ENCODE measurements at places on chromosomes 5 and 9.

GRCh38 chr5:173659423-173659822, 43.0 kb upstream of the BOD1 start:
- no peak for DNase-seq

GRCh38 chr9:9246726-9247125, 1366.1 kb downstream of the PTPRD start:
- DNase-seq = no peak

DNA sequence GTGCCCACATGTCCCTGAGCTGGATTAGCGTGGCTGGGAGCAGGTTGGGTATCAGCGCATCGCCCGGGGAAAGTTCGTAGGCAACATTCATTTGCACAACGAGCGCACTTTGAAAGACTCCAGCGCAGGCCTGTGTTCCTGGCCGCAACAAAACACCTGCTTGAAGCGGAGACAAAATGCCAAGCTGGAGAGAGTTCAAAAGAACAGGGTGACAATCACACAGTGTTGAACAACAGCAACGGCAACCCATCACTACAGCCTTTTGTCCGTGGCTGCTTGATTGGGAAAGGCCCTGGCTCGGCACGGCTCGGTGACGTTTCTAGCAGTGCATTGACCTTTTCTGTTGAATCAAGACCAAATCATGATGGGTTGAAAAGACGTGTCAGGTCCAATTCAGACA, 336.3 kb downstream of the IRX1 start:
- DNase-seq = no peak

GRCh38 chr9:1771094-1771789, 243.9 kb upstream of the SMARCA2 start:
- no peak for DNase-seq

- no peak for DNase-seq
Measured at GRCh38 chr5:172771439-172772111, 580 bp upstream of the DUSP1 start.

GRCh38 chr5:149489605-149490037, 61.6 kb downstream of the CSNK1A1 start:
- no peak for DNase-seq

- no peak for DNase-seq
Measured at GRCh38 chr9:111678293-111678692, 16.9 kb downstream of the GNG10 start.

DNA sequence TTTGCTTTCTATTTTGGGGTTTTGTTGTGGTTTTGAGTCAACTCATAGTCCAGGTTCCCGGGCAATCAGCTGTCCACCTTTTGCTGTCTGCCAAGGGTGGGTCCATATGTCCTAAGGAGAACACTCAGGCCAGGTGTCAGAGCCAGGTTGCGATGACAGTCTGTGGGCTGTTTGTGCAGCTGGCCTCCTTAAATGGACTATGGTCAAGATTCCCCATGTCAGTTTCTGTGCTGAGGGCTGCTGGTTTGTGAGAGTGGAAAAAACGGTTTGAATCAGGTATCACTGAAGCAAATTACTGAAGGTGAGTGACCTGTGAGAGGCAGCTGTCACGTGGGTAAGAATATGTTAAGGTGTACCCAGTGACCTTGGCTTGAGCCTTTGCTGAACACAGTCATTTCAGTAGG, 33.0 kb downstream of the SNX30 start:
- no peak for DNase-seq

DNA sequence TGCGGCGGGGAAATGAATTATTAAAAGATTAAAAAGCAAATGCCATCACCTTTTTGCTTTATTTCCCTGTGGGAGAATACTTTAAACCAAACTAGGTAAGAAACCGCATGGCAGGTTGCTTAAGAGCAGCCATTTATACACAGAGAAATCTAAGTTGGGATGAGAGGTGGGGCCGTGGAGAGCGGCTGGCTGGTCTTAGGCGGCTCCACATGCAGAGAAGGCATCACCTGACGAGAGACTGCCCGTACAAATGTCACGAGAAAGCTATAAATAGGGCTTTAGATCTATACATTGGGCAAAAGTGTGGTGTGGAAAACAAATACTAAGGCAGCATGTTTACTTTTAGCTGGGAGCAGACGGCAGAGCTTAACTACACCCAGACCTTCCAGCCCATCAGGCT, 39.4 kb downstream of the MED27 start:
- no peak for DNase-seq

- no peak for DNase-seq
Measured at GRCh38 chr5:8418049-8418426, 549.1 kb downstream of the MTRR start.

DNA sequence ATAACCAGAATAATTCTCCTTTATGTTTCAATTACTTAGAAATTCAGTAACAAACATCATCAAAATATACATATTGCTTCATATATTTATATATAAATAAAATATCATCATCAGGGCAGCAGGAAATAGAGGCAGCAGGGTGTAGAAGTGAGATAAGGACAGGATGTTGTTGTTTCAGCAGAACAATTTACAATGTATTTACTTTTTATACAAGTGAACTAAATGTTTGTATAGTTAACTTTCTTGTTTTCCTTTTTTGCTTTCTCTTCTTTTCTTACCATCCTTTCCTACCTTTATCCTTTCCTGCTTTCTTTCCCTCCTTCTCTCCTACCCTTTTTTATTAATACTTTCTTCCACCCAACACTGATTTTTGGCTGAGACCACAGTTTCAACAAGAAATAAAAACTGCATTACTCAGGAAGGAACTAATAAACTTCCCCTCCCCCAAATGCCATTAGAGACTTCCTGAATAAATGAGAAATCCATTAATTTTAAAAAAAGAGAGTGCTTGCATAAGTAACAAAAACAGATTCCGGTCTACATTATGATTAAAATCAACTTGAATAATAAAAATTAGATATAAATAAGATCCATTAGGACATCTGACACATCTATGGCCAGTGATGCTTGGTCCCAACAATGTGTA, 159.8 kb upstream of the ACOT12 start:
- DNase-seq = no peak

DNA sequence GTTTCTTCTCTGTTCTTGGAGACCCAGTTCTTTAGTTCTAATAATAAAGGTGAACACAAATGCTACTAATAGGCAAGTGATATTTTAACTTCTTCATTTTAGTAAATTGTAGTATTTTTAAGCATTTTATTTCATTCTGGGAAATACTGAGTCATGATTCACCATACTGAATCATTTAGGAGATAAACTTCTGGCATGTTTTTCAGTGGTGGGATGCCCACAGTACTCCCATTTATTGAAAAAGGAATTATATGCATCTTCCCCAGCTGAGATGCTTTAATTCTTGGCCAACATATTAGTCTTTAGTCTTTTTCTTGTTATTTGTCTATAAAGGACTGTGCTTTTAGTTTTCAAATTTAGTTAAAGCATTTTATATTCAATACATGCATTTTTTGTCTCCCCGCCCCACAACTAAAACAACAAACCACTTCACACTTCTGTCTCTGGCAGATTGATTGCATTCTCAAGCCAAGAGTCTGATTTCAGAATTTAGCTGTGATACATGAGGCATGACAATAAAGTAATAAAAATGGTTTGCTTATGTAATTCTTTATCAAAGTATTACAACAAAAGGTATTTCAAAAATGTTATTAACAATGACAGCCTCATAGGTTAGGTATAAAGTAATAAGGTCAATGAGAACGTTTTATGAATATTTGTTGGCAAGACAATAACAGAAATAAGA, 125.2 kb upstream of the CDH18 start:
- DNase-seq = no peak

GRCh38 chr5:15864536-15865215, 314.9 kb downstream of the MARCHF11 start:
- no peak for DNase-seq

DNA sequence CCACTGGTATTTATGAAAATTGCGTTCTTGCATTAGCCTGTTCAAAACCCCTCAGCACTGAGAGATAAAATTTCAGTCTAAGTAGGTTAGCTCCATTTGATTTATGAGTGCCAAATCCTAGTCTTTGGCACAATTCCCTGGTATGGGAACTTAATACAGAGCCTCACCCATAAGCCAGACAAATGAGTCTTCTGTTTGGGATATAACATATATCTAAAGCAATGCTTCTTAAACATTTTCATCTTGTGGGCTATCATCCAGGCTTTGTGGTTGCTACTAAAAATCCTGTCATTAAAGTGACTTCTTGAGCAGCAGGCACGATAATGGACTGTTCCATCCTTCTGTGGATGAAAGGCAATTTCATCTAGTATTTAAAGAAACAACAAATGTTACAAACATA, 419.5 kb upstream of the ACTBL2 start:
- DNase-seq = no peak

DNA sequence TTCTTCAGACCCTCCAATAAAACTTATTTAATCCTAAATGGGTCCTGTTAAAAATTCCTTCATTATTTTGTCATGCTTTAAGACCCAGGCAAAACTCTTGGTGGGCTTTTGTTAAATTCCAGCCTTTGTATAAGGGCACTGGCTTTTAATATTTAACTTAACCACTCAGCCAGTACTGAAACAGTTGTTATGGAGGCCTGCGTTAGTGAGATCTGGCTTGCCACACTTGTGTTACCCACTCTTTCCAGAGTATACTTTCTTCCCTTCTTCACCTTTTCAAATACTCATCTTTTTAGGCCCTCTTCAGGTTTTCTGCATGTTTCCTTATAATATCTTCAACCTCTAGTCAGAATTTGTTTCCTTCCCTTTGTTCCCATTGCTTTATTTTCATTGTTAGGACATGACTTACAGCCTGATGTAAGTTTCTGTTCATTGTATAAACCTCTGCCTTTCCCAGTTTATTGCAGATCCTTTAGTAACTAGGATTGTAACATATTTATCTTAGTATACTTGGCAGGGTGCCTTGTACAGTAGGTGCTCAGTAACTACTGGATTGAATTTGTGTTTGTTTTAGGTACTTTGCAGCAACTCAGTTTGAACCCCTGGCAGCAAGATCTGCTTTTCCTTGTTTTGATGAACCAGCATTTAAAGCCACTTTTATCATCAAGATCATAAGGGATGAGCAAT, 48.8 kb downstream of the LNPEP start:
- no peak for DNase-seq

GRCh38 chr9:32387256-32387655, 2.8 kb downstream of the ACO1 start:
- DNase-seq = no peak

DNA sequence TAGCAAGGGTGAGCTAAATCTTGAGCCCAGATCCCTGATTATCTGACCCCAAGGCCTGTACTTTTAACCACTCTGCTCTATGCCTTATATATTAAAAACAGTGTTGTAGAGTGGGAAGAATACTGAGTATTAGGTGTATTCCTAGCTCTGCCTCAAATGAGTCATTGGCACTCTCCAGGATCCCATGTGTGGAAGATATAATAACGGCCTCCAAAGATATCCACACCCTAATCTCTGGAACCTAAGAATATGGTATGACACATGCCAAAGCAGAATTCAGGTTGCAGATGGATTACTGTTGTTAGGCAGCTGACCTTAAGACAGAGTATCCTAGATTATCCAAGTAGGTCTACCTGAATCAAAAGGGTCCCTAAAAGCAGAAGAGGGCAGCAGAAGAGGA, 110.8 kb downstream of the ADRB2 start:
- DNase-seq = no peak

- DNase-seq = peak; percentile 25
Measured at GRCh38 chr5:66169534-66169933, 25.4 kb downstream of the SREK1 start.

DNA sequence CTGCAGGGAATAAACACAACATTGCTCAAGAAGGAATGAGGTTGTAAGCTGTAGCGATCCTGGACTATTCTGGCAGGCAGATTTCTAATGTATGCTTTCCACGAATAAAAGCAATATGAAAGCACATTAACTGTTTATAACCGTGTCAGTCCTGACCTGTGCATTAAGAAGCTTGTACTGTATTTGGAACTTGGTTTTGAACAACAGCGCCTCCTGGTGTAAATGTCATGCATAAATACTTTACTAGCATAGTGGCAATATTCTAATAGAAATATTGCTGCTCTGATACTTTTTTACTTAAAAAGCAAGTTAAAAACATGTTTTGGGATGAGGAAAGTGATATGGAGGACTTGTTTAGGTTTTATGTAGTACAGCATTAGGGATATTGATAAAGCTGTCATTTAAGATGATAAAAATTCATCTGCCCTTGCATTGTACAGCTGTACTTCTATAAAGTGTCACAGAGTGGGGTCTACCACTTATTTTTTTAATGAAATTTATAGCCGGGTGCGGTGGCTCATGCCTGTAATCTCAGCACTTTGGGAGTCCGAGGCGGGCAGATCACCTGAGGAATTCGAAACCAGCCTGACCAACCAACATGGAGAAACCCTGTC, 70.7 kb upstream of the GNE start:
- DNase-seq = peak; percentile 24

DNA sequence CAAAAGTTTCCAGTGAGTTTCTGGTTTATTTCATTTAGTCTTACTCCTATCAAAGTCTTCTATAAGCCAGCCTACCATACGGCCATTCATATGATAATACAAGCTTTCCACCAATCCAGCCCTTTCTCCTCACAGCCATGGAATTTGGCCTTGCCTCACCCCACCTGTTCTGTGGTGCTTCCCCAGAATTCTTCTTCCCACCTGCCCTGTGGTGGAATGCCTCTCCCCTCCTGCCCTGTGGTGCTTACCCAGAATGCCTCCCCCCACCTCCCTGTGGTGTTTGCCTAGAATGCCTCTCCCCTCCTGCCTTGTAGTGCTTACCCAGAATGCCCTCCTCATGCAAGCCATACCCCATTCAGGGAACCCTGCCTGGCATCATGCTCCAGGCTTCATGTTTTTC, 90.3 kb upstream of the APC start:
- DNase-seq = no peak

- peak; percentile 39 for DNase-seq
Measured at GRCh38 chr9:5518937-5519319, 8.6 kb downstream of the PDCD1LG2 start.

DNA sequence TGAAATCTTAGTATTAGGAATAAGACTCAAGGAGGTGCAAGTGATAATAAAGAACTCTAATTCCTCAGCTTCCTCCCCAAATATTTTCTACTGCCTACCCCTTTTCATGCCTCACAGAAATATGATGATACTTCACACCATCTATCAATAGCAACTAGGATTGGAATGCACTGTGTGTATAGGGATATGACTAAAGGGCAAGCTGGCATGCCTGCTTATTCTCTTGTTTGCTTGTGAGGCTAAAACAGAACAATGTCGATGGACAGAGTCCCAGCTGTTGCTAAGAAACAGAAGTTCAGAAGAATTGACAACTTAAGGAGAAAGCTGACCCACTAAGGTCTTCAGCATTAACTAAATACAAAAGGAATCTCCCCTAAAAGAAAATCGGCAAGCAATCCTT, 9.7 kb upstream of the CHD1 start:
- DNase-seq = no peak

DNA sequence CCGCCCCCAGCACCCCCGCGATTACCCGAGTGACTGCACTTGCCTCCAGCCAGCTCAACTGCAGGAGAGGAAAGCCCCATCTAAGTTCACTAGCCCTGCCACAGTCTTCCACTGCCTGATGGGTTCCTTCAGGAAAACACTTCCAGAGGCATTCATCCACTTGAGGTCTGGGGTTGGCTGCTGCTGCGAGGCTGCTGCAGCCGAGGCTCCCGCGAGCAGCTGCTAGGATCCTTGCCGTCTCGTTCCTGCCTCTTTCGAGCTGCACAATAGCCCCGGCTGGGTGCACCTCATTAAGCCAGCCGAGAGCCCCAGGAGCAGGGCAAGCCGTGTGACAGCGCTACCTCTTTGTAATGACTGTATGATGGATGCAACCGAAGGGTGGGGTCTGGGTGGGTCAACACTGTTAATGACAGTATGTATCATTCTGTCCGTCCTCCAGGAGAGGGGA, 24.2 kb upstream of the ELAVL2 start:
- DNase-seq = no peak

Data from GM06990 (cell line).